ENCODE measurements at places on chromosomes 2 and 18.

DNA sequence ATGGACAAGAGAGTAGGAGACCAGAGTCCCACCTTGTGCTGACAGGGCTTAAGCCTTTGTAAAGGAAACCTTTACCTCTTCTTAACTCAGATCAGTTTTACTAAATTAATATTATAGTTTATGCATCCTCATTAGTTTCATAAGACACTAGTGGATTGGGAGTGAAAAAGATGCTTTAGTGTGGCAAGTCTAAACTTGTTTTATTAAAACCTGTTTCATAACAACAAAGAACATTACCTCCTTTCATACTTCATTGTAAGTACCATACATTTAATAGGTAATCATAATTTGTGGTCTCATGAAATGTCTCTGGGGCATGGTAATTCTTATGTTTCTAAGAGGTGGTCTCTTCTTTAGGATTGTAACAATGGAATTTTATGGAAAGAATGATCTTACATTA lies 63.4 kb downstream of the PIKFYVE start:
- DNase-seq = no peak

DNA sequence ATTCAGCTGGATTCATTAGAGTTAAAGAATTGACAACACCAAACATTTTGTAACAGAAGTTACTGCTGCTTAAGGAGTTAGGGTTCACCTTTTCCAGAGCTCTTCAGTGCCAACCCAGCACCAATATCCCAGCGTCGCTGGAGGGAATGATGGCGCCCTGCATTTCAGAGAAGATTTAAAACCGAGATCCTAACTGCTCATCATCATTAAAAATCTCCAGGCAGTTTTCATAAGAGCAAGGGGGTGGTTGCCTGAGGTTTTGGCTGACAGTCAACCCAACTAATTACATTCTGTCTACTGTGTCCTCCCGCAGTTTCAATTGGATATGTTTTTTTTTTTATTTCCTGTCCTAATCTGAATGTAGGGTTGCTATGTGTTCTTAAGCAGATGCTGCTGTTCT lies 509.6 kb upstream of the TCF4 start:
- no peak for DNase-seq

- no peak for DNase-seq
Observed at GRCh38 chr2:128732976-128733431, 414.3 kb upstream of the HS6ST1 start.

DNA sequence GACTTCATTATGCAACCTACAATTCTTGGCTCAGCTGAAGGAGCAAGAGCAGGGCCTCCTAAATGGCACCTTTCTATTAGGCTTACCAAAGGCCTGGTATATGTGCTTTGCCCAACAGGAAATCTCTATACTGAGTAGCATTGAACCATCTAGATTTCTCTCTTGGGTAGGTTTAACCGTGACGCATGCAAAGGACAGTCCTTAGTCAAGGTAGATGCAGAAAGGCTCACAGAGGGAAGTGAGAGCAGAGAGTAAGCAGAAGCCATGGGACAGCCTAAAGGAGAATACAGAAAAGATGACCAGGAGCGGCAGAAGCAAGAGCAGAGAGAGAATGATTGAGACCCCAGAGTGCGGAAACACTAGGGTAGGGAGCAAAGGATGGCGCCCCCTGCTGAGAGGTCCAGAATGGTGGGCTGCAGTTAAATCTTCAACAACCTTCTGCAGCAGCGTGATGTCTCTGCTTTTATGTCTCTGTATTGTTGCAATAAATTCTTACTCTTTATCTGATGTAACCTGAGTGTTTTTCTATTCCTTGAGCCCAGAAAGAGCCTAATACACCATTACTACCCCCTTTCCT lies 4.7 kb upstream of the OSBPL1A start:
- DNase-seq = no peak

DNA sequence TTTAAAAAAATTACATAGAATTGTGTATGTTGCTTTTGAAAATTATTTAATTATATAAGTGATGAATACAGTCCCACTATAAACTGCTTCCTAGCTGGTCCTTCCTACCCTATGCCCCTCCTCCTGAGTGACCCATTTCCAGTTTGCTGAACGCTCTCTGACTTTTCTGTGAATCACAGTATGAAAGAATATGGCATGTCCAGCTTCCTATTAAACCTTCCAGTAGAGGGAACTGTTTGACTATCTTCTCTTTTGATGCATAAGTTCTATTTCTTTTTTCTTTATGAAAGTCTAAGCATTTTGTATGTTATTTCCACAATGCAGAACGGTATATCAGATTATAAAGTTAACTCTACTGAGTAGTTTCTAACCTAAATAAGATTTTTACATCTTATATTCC lies 41.3 kb downstream of the PSMG2 start:
- no peak for DNase-seq

DNA sequence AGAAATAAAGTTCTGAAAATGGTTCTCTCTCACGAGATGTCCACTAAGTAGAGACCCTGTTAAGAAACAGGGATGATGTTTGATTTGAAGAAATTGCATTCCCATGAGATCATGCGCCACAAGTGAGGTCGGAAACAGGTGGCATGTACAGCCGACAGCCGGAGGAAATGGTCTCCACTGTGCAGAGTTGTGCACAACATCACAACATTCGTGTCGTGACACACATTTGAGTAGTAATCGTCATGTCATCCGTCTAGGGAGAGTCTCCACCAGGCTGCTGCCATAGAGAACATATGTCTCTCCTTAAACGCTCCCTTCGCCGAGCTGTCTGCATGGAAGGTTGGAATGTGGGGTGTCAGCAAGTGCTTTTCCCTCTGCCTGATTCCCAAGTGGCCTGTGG lies 84.7 kb downstream of the ASAP2 start:
- no peak for DNase-seq

DNA sequence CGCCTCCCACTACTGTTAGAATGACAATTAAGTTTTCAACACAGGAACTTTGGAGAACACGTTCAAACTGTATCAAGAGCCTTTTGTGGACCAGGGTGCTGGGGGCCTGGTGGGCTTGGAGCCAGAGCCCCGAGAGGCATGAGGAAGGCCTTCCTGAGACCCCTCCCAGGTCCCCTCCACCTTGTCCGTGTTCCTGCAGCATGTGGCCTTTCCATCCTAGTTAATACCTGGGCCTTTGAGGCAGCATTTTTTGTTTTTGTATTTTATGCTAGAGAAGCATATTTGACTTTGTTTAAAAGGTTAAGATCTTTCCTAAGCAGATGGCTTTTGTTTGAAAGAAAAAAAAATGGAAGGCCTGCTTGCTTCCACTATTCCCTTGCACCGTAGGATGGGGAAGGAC lies 68.0 kb downstream of the INPP4A start:
- DNase-seq = no peak

DNA sequence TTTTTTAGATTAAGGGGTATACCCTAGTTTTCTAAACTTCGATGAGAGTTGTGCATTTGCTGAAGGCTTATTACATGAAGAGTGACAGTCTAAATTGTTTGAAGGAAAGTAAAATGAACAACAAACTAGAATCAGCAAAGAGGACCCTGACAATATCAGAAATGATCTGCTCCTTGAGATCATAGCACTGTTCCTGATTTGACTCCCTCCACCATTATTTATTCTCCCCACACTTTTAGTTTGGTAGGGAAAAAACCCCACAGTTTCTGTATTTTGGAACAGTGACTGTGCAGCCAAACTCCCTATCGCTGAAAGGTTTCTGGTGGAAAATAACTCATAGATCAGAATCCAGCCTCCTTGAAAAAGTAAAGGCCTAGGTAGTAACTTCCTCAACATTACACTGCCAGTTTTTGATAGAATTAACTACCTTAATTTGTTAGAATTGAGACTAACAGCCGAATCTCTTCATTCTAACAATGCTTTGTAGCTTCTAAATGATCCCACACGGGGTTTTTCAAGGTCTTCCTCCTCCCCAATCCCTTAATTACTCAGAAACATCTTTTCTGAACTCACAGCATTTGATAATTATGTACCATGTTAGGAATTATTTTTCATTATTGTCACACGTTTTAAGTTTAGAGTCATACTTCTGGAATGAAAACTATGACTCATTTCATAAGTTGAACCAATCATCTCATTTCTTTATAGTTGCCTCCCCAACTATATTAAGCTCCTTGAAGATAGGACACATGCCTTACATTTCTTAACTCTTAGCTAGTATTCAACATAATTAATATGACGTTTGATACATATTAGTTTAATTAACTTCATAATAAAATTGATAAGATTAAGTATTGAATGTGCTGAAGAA lies 2.9 kb downstream of the MYL12A start:
- no peak for DNase-seq

GRCh38 chr2:183031911-183032794 lies 6.1 kb downstream of the NCKAP1 start:
- no peak for DNase-seq

DNA sequence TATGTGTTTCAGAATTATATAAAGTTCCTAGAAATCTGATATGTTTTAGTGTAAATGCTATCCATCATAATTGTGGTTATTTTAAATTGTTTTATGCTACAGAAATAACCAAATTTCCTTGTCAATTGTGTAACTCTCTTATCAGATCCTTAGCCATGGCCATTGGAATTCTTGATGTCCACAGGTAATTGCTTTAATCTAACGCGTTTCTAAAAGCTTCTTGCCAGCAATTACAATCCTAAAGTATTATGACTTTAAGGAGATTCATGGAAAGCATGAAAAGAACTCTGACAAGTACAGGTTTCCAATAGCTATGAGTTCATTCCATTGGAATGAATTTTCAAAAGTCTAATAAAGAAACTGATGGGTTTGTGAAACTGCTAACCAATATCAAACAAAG lies 472.1 kb downstream of the ERBB4 start:
- DNase-seq = no peak

- DNase-seq = no peak
Observed at GRCh38 chr2:134683561-134684112, 35.2 kb downstream of the TMEM163 start.

GRCh38 chr2:98849113-98849512 lies 86.9 kb downstream of the CRACDL start:
- no peak for DNase-seq

GRCh38 chr2:85945586-85945985 lies 56.8 kb upstream of the ST3GAL5 start:
- DNase-seq = no peak

DNA sequence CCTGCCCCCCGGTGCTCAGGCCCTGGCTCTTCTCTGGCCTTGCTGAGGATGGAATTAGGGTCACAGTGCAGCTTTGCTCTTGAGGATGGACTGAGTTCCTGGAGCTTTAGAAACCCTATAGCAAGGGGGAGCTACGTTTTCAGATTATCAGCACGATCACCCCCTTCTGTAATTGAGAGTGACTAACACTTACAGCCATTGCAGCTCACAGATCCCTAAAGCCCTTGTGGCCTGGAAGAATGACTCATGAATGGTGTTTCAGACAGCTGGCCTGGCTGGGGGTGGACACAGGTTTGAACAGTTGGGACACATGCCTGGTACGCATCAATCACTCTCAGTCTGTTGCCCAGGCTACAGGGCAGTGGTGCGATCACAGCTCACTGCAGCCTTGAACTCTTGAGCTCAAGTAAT lies 79.7 kb upstream of the IGFBP5 start:
- DNase-seq = no peak

- no peak for DNase-seq
Observed at GRCh38 chr2:14148216-14148615, 484.3 kb upstream of the LRATD1 start.

DNA sequence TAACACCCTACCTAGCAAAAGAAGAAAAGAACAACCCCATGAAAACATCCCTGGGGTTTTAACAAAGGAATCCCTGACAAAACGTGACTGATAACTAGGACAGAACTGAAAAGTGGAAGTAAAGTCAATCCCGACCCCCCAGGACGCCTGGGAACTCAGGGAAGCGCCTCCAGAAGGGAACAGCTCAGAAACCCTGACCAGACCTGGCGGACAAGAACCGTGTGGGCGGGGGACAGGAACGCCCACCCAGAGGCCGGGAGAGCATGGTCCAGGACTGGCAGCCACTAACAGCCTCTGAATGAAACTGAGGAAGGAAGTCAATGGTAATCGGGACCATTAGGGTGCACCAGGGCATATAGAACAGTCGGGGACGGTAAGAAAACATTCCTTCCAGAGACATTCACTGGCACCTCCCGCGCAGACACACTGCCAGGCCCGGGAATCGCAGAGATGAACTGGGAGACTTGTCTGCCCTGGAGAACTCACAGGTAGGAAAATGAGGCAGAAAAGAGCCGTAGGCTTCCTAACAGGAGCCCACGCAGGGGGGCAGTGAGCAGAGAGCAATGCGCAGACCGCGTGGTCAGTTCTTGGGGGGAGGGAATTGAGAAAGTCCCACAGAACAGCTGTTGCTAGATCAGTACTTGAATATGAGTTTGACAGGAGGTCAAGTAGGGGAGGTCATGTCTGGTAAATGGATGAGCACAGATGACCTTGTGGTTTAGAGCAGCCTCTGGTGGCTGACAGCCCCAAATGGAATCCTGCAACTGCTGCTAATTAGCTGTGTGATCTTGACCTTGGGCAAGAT lies 1.3 kb upstream of the TBC1D8 start:
- peak; percentile 64 for DNase-seq

- no peak for DNase-seq
Observed at GRCh38 chr2:71513096-71513495, 59.7 kb downstream of the DYSF start.

- no peak for DNase-seq
Observed at GRCh38 chr2:236672606-236673005, 103.0 kb downstream of the ACKR3 start.

GRCh38 chr2:20494241-20494640 lies 47.4 kb downstream of the RHOB start:
- no peak for DNase-seq

DNA sequence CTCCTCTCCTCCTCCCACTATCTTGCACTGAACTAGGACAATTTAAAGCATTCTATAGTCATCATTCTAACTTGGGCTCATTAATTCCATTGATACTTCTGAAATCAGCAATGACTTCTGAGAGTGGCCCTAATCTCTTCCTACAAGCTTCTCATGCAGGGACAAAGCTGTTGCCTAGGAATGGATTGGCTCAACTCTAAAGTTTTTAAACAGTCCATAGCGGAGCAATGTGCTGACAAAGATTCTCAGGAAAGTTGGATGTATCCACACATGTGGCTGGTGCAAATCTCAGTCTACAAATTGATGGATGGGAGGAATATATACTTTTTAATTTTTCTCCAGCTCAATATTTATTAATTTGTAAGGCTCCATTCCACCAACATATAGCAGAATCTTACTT lies 388.9 kb downstream of the SETBP1 start:
- no peak for DNase-seq
